Activated T-cell treated with anti-CD3 and anti-CD28 coated beads for 24 hours (primary cell): ENCODE measurements at places on chromosomes 11 and 22.

DNA sequence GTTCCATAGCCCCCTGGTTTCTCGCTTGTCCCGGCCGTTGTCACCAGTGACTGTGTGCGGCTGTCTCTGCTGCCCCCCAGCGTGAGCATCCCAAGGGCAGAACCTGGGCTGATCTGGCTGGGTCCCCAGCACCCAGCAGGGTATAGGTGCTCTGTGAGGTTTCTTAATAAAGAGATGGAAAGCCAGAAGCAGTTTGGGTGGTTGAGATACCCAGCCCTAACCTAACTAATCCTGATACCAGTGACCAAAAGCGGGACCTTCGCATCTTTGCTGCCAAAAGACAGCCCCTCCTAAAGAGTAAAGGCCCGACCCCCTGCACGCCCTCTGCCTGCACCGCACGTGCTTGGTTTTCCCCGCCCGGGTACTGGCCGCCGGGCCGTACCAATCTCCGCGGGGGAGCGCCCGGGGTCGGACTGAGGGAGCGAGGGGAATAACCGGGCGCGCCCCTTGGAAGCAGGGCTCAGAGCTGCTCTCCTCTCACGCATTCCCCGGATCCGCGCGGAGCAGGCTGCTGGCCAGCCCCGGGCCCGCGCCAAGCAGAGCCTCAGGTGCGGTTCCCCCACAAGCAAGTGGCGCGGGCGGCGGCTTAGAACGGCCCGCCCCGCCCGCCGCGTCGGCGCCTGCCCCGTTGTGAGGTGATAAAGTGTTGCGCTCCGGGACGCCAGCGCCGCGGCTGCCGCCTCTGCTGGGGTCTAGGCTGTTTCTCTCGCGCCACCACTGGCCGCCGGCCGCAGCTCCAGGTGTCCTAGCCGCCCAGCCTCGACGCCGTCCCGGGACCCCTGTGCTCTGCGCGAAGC, at the start of gene DGAT2:
TSS of gene DGAT2 (plus strand) at position 667 of the 797 bp plus-strand sequence. CDS start 214 bp downstream, outside the sequence.
- peak; percentile 66 for DNase-seq

DNA sequence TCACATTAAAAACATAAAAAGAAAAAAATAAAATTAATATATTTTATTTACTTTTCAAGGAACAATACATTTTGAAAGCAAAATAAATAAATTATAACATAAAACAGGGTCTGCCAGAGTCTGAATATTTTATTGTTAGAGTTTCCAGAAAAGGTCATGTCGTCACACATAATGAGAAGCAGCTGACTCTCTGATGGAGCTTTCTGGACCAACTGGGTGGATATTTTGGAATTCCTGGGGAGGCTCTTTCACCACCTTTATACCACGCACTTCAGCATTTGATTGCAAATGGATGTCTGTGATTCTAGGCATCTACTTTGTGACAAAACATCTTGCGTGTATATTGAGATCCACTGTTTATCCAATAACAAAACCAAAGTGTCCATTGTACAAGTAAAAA, 455.0 kb upstream of the CCDC179 start:
- DNase-seq: no peak

- peak; percentile 57 for DNase-seq
Measured at GRCh38 chr22:20979243-20979809, 2.8 kb upstream of the LZTR1 start.

DNA sequence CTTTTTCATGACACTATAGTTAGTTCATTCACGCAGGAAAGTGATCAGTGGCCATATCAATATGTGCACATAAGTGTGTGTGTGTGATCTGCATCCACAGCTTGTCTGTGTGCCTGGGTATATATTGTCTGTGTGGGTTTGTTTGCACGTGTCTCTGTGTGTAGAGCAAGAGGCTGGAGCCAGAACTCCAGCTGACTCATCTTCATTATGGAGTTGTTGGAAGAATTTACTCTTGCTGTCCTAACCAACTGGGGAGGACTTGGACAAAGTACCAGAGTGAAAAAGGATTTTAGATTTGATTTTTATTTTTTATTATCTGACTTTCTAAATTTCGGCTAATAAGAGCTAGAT, 63.9 kb downstream of the TP53I11 start:
- DNase-seq: no peak

DNA sequence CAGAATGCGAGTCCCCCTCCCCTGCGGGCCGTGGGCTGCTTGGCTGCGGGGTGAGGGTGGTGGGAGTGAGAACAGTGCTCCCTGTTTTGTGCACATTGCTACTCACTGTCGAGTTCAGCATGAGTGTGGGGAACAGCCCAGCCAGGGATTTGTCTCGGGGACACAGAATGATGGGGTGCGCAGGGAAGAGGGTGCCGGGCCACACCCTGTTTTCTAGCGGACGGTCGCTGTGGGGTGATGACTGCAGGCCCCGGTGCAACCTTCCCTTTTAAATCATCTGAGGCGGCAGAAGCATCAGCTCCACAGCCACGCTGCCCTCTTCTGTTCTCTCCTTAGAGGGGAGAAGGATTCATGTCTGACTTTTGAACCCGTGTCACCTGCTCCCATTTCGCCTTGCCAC, 1051.2 kb downstream of the TBC1D22A start:
- DNase-seq: no peak

DNA sequence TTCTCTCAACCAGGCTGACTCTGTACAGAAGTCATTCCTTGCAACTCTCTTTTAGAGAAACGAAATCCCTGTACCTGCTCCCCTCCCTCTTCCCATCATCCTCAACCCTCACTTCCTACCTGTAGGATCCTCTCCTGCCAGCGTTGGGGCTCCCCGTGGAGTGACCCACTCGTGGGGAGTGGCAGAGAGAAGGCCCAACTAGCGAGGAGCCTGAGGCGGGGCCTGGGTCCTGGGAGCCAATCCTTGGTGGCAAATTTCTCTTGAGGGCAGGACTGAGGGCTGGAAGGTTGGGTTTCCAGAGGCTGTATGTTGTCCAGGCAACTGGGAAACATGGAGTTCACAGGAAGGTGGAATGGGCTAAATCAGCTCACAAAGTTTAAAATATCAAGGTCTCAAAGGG, 10.4 kb downstream of the NHERF4 start:
- DNase-seq: no peak

GRCh38 chr11:122424636-122425035, 230.9 kb upstream of the UBASH3B start:
- DNase-seq: no peak

- DNase-seq: no peak
Measured at GRCh38 chr11:103709371-103709770, 327.1 kb upstream of the DDI1 start.
